ENCODE measurements at places on chromosomes 2 and 18.
A peak's percentile ranks its signal among the peaks of the same experiment; 100 is the strongest.

- peak; percentile 70 for DNase-seq
Measured at GRCh38 chr2:225091336-225091735, 49.1 kb upstream of the DOCK10 start.

GRCh38 chr2:73925853-73926492, 707 bp upstream of the DGUOK start:
- DNase-seq, result no peak

GRCh38 chr2:40098786-40099470, 319.9 kb upstream of the THUMPD2 start:
- DNase-seq, result peak; percentile 82

- peak; percentile 51 for DNase-seq
Measured at GRCh38 chr2:152555048-152555447, 162.2 kb downstream of the PRPF40A start.

- DNase-seq, result peak; percentile 66
Measured at GRCh38 chr2:168685600-168686451, 116.6 kb upstream of the NOSTRIN start.

DNA sequence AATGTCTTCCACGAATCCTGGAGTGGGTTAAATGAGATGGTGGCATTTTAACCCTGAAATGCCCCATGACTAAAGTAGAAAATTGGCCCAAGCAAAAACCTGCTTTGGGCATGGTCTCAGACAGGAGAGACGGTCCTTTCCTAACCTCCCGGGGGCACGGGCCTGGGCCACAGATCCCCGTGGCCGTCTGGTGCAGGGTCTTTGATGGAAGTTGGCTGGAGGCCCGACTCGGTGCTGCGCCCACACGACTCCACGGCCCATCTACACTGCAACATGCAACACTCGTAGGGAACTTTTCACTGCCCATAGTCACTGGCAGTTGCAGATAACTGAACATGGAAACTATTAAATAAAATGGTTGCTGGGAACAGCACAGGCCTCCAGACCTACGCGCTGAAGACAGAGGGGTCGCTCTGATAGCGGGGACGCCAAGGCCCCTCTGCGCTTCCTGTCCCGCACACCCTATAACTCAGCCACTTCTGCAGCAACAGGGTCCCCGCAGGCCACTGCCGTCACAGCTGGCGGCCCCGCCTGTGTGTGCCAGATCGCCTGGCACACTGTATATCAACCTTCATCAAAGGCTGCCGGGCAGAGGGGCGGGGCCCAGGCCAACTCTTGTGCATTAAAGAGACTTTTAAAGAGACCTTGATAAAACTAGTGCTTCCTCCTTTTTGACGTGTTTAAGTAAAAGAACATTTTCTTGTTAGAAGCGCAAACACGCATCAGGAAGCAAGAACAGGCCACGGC, 214.1 kb downstream of the TWIST2 start:
- DNase-seq, result no peak

DNA sequence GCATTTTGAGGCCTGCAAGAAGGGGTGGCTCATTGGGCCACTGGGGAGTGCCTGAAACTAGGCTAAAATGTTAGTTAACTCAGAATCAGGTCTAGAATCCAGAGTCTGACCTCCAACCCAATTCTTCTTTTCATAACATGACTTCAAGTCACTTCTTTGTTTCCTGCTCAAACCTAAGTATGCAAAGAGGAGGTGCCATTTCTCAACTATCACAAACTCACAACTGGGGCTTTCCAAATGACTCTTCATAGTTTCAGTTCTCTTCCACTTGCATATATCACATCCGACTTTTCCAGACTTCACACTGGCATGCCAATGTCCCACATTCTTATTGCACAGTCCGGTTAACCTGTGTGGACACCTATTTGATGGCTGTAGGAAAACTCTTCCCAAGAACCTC, 211.6 kb downstream of the TCF4 start:
- no peak for DNase-seq

- no peak for DNase-seq
Measured at GRCh38 chr2:2580341-2580740, 249.3 kb upstream of the MYT1L start.

Measured in fibroblast of lung (primary cell).